Right cardiac atrium (tissue), 5 donors: ENCODE measurements at places on chromosomes 12 and 14. TPM values are rescaled to one million over a fixed set of nuclear protein-coding genes. Genes with fewer than 3 reads are reported as not detected.

TPH2 gene
- not detected for total RNA-seq

AICDA gene
- not detected for total RNA-seq

OLR1 gene
- 0.79 TPM for total RNA-seq

DICER1 gene
- 22.7 TPM for total RNA-seq

RASSF8 gene
- total RNA-seq: 80.6 TPM

GSC gene
- total RNA-seq: not detected

- no peak for DNase-seq
These were observed 22.6 kb upstream of the SNRPF start for GRCh38 chr12:95836185-95836609.

GRCh38 chr12:7695237-7695560, 376 bp downstream of the GDF3 start:
- no peak for DNase-seq

GRCh38 chr12:80359703-80360102, 84.3 kb upstream of the PTPRQ start:
- no peak for DNase-seq

DNA sequence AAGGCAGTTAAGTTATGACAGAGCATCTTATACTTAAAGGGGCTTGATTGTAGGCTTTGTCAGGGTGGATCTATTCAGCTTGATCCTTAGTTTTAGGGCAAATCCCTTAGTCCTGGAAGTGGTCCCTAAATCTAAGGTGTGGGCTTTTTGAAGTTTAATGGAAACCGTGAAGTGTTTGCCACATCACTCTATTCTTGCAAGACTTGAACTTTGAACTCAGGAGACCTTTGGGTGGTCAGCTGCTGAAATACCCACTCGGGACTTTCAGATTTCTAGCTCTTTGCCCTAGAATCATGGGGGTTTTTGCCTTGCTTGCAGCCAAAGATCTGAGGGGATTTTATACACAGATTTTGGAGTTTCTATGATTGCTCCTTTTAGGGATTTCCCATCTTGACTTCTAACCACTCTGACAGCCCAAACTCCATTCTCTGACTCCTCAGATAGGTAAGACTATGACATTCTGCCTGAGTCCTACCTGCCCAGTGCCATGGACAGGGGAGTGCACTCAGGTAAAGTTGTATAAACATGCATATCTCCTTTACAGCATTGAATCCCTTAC, 39.9 kb downstream of the SNAPC1 start:
- DNase-seq: no peak

GRCh38 chr12:43210485-43211192, 341.4 kb downstream of the ADAMTS20 start:
- DNase-seq: no peak

GRCh38 chr12:125652681-125653080, 587.4 kb downstream of the AACS start:
- no peak for DNase-seq

GRCh38 chr14:74863274-74863673, 12.7 kb downstream of the PROX2 start:
- no peak for DNase-seq

- no peak for DNase-seq
These were observed 69.3 kb downstream of the ELK3 start for GRCh38 chr12:96263449-96263902.

DNA sequence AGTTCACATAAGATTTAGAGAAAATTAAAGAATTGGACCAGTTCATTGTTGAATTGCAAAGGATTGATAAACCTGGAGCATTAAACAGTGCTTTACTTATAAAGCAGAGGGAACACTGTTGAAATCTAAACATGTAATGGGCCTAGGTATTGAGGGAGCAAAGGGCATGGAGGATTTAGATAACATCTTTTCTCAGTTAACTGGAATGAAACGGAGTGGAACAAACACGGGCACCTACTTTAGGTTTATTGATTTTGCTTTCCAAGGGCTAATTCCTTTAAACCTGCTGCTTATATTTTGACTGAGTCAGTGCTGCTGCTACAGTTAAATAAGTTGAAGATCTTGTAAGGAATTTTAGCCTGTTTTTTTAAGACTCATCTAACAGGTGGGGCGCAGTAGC, 5.6 kb downstream of the EIF4B start:
- no peak for DNase-seq

DNA sequence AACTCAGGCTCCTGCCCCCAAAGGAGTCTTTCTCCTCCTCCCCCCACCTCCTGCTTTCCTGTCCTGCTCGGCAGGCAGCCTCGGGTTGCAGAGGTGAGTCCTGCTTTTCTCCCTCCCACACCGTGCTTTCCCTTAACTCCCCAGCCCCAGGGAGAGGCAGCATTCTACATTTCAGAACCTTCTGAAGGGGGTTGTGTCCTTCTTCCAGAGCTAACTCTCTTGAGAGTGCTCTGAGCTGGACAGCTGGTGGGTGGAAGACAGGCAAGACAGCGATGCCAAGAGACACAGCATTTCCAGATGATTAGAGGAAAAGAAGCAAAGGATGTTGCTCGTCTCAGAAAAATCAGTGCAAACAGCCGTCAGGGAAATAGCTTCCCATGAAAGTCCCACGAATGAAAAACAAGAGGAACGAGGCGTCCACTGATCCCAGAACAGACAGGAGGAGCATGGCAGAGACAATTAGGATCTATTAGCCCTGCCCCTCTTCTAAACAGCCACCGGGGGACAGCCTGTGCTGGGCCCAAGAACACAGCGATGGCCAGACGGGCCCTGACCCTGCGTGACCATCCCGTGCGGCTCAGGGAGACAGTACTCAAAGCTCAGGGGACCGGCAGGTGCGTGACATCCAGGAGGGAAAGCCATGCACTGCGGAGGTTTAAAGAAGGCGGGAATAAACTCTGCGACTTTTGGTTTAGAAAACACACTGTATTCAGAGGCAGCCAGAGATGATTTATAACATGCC, 216.5 kb upstream of the RTL1 start:
- no peak for DNase-seq

GRCh38 chr12:76259106-76259505, 89.1 kb downstream of the BBS10 start:
- no peak for DNase-seq

DNA sequence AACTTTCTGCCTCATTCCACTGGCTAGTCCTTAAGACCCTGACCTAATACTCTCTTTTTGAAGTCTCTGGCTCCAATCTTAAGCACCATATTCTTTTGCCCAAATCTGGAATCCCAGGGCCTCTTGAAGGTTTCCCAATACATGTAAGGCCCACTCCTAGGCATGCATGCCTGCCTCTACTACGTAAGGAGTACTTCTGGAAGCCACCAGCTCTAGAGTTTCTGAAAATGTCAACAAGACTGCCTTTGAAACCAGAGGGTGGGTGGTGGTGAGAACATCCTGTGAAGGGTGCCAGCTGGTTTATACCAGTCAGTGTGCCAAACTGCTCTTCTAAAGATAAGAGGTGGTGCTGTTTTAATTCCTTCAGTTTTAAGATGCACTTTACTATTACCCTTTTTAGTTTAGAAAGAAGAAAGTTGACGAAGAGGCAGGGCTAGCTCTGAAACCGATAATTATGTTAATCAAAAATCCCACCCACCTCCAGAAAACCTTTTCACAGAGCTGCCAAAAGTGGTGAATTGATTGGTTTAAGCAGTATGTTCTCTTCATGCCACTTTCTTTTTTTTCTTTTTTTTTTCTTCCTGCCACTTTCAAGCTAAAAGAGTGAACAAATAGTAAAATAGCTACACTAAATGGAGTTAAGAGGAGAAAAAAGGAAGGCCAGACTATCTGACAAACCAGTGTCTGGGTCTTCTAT, 8.7 kb upstream of the WDR89 start:
- DNase-seq: no peak

DNA sequence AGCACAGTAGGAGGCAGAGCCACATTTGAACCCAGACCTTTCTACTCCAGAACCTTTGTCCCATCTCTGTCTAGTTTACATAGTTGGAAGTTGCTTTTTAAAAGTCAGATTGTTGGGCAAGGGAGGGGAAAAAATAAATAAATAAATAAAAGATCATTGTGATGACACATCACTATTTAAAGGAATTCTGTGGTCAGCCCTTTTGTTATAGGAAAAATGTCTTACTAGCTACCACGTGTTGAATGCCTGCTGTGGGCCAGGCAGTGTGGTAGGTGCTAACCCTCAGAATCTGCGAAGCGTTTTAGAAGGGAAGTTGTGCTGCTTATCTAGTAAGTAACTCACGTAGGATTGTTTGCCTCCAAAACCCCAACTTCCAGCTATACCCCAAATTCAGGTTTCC, 62.3 kb downstream of the BHLHE41 start:
- no peak for DNase-seq

DNA sequence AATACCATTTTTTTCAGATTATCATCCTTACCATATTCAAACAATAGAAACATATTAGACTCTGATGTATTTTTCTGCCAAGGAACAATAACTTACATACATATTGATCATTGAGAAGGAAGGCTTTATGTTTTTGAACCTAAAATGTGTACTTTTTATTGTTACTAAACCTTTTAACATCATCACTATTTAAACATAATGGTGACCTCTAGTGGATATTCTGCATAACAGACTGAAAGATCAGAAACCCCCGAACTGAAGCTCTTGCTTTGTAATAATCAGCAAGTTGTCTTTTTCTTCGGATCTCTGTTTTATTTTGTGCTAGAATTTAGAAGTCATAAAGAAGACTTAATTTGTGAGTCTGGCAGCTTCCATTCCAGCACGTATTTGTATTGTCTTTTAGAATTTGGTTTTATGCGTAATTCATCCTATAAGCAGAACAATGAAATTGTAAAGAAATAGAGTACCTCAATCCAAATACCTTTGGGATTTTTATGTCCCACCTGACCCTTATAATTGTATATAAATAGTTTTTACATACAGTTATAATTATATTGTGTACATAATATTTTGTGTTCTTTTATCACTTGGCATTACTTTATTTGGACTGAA, 125.9 kb upstream of the ATF1 start:
- no peak for DNase-seq

- no peak for DNase-seq
These were observed 4.2 kb downstream of the CCDC60 start for GRCh38 chr12:119338593-119339363.

- no peak for DNase-seq
These were observed 353 bp downstream of the BAG5 start for GRCh38 chr14:103562179-103562428.
